ENCODE measurements at places on chromosomes 3 and 15.

GRCh38 chr15:86488046-86488445 lies 408.4 kb downstream of the AGBL1 start:
- no peak for DNase-seq

DNA sequence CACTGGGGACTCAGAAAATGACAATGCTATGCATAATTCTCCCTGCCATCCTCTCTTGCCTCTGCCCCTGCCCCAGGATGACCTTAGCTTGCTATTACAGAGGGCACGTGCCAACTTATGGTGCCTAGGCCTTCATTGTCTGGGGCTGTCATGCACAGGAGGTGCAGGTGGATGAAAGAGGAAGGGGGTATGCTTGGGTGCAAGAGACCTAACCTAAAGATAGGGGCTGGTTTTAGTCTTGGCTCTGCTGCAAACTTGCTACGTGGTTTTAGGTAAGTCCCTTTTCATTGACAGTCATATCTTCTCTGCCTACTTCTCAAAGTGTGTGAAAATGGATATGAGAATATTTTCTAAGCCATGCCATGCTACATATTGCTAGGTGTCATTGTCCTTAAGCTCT lies 161.3 kb downstream of the EPHB1 start:
- DNase-seq = no peak

GRCh38 chr3:56813653-56813960 lies 11.9 kb upstream of the ARHGEF3 start:
- DNase-seq = no peak

DNA sequence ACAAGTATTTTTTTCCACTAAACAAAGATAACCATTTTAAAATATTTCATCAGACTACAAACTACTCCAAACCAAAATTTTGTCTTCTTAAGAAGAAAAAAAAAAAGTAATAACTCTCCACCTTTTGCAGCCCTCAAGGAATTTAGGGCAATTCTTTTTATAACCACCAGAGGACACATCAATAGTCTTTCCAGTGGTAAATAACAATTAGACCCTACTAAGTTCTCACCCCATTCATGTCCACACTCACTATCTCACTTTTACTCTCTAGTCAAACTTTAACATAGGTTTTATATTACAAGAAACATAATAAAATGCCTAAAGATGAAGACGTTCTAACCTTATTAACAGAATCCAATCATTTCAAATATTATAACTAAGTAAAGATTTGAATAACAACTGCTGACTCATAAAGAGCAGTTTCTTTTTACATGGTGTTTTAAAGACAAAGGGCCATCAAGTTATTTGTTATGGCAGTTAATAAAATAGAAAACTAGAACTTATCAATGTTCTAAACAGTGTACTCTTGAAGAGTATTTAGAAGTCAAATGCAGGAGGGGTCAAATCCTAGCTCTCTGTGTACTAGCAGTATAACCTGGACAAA lies 33.0 kb downstream of the CCDC39 start:
- DNase-seq = peak; percentile 31

DNA sequence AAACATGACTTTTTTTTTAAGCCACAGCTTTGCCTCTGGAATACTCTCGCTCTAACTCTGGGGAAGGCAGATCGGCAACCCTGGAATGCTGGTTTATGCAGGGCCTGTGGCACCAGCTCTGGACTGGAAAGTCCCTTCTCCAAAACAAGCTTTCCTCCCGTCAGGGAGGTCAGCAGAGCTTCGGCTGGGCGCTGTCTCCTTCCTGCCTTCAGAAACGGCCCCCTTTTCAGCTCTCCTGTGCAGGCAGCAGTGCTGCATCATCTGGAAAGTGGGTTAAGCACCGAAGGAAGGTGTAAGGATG lies 42.7 kb upstream of the SKOR1 start:
- DNase-seq = no peak

DNA sequence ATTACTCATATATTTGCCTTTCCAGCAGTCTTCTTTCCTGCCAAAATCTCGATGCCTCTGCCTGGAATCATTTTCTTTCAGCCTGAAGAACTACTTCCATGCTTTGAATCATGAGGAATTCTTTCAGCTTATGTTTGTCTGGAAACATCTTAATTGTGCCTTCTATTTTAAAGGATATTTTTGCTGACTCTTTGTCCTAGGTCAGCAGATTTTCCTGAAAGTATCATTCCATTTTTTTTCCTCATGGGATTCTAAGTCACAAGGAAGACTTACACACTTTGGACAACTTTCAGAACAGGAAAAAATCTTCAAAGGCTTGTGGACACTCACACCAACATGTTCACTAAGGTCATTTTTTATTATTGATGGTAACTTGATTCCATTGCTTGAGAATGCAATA lies 10.1 kb downstream of the PRR23E start:
- DNase-seq = no peak

DNA sequence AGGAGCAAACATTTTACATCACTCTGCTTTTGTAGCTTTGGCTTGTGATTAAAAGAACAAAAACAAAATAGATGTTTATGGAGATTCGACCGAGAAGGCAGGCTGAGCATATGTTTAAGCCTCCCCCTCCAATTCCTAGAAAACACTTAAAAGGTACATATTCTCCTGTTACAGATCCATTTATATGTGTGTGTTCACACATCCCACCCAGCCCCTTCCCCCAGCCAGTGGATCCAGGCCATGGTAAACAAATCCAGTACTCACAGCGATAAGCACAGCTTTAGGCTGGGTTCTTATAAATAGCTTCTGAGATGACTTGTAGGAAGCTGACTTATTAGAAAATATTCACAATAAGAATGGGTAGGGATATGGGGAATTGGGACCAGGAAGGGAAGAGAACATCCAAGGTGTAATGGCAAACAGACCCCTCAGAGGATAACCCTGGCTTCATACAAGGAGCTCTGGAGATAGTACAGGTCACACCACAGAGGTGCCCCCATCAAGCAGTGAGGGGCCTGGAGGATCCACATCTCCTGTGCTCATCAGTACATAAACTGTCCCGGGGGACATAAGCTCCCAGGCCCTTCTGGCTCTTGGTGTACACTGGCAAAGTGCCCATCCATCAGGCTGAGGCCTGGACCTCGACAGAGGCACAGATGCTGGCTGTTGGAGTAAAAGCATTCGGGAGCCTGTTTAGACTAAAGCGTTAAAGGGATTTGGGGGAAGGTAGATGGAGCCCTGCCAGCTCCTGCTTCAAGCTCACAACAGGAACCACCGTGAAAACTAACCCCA lies 70.0 kb upstream of the UBE2E1 start:
- DNase-seq = no peak

- no peak for DNase-seq
These were observed 471.2 kb downstream of the MFSD1 start for GRCh38 chr3:159273070-159273469.

DNA sequence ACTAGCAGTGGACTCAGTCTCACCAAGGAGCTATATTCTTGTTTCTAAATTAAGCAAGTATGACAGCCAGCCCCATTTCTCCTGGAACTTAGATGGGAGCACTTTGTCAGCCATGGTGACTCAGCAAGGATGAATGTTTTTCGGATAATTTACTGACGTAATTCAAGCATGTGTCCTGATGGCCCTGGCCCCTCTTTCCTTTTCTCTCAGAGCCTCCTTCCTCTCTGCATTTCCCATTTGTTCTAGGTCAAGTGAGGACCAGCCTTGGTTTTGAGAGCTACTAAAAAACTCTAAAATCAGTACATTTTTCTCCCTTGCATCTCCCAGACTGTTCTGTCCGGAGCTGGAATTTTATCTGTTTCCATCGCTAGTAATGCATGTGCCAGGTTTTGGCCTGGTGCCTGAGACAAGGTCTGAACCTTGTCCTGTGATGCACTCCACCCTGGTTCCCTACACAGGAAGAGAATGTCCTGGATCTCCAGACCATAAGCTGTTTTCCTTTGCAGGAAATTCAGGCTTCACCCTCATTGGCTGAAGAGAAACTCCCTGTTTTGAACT lies 256.6 kb upstream of the ROPN1 start:
- DNase-seq = peak; percentile 83

- DNase-seq = no peak
These were observed 56.1 kb downstream of the SYN2 start for GRCh38 chr3:12060139-12060845.

DNA sequence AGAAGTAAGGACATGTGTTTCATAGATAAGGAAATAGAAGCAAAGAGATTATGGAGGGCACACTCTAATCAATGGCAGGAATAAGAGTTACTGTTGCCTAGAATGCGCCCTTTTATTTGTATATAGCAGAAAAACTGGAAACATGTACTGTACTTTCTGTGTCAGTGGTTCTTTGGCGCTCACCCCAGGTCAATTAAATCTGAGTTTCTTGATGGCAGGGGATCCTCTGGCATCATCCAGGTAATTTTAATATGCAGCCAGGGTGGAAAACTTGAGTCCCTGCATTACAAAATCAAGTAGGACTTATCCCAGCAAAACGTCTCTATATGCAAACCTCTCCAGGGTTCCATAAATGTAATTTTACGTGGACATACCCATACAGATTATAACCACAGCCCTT lies 284.1 kb downstream of the IL5RA start:
- no peak for DNase-seq

GRCh38 chr3:101976473-101976872 lies 127.2 kb downstream of the NFKBIZ start:
- no peak for DNase-seq

DNA sequence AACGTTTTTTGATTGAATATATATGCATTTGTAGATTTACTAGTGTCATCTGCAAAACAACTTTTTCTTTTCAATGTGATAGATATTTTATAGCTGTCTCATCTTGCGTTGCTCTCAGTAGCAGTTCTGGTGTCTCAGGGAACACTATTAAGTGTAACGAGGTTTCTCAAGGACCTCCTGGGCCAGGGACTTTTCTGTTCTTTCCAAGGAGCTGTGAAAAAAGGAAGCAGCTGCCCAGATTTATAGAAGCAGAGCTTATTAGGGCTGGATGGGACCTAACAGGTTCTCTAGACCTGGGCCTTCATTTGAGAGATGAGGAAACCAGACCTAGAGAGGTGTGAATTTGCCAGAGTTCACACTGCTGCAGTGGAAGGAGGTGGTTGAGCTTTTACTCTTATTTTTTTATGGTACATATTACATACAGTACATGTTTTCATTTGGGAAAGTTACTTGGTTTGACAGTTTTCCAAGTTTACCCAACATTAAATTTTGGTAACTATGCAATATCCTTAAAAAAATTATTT lies 16.1 kb downstream of the MAP2K1 start:
- no peak for DNase-seq

DNA sequence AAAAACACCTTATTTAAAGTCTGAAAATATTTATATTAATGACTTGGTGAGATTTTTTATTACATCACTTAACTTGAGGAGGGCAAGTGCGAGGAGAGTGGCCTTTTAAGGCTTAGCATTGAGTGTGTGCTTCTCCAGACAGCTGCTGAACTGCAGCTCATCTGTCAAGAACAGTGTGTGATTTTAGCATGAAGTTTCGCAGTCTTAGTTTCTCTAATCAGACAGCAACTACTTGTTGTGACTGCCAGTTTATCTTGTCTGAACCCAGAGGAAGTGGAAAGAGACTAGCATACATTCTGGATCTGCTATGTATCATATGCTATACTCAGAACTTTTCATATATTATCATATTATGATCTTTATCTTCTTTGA lies 291.7 kb upstream of the ROPN1 start:
- DNase-seq = no peak

GRCh38 chr3:123067689-123068600 lies 1.1 kb downstream of the PDIA5 start:
- peak; percentile 37 for DNase-seq

- no peak for DNase-seq
These were observed 152.6 kb downstream of the BBX start for GRCh38 chr3:107675233-107675900.

GRCh38 chr3:171317171-171317570 lies 143.0 kb downstream of the TNIK start:
- DNase-seq = no peak

- no peak for DNase-seq
These were observed 90.0 kb downstream of the ARIH1 start for GRCh38 chr15:72564091-72564490.

DNA sequence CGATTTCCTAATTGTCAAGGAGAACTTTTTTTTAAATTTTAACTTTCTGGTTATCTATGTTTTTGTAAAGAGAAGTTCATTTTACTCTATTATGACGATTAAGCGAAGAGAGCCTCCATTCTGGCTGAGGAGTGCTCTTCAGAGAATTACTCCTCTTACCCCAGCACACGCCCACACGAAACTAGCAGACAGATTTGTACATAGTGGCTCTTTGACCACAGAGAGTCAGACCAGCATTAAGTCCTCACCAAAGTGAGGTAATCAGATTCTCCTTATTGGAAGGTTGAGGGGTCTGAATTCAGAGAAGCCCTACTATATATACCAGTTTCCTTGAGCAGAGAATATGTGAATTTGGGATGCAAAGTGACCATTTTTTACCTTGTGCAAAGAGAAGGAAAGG lies 204.8 kb upstream of the TSC22D2 start:
- DNase-seq = no peak

- DNase-seq = no peak
These were observed 15.8 kb downstream of the SLC9A9 start for GRCh38 chr3:143832433-143832832.

- no peak for DNase-seq
These were observed 561.7 kb upstream of the ALCAM start for GRCh38 chr3:104805042-104805441.

- no peak for DNase-seq
These were observed 276.7 kb downstream of the NFKBIZ start for GRCh38 chr3:102125994-102126368.

DNA sequence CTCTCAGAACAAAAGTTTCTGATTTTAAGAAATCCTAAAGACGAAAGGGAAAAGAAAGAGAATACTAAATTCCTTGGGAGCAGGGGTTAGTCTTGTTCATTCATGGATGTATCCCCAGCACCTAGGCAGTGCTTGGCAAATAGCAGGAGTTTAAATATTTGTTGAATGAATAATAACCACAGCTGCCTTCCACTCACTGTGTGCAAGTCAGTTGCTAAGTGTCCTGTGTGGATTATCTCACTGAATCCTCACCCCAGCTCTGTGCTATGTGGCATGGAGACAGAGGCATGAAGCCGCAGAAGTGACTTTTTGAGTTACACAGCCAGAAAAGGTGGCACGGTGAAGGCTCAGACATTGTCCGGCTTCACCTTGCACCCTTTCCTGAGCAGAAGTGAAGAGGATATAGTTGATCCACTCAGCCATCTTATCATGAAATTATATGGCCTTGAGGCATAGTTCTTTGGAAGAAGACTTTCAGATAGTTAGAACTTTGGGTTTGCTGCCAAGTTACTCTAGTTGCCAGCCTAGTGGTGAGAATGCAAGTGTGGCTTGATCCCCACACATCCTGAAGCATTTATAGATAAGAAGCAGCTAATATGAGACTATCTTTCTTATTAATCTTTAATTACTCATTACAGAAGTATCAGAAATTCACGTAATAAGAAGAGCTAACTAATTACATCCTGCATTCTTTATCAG lies 355.5 kb downstream of the LRTM1 start:
- peak; percentile 1 for DNase-seq

Data from ELR (cell line).